NCI-H1048 (cell line): ENCODE measurements at places on chromosomes 7 and 10.

GRCh38 chr7:43637114-43637806 lies 54.4 kb downstream of the STK17A start:
- DNase-seq, result no peak

DNA sequence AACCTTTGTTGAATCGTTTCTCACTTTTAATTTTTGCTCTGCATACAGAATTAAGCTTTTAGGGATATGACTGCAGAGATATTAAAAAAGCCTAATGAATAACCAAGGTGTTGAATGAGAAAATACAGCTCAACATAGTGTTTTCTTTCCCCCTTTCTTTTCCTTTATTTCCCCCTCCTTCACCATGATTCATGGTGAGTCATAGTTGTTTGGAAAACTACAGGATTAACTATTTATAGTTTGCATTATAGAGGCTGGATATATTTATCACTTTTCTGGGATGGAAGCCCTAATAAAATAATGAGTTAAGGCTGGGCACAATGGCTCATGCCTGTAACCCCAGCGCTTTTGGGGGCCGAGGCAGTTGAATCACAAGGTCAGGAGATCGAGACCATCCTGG lies 115.0 kb downstream of the DNAJB9 start:
- DNase-seq, result no peak

DNA sequence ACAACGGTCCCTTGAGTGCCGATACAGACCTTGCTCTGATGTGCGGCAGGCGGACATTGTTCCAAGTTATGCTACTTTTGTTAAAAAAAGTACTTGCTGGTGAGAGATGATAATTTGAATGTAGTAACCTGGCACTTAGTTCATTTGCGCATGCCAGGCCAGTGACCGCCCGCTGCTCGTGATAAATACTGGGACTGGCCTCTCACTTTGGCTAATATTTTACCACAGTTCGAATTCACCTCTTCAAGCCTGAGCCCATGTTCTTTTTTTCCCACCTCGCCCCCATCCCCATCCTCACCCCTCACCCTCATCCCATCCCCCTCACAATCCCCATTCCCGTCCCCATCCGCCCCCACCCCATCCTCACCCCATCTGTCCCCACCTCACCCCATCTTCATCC lies 126.4 kb downstream of the DNAJB6 start:
- no peak for DNase-seq

GRCh38 chr7:16318989-16319915 lies 102.1 kb downstream of the CRPPA start:
- DNase-seq, result no peak

GRCh38 chr7:39926111-39926510 lies 23.9 kb upstream of the CDK13 start:
- no peak for DNase-seq

GRCh38 chr7:98974906-98975816 lies 96.8 kb downstream of the TRRAP start:
- no peak for DNase-seq

DNA sequence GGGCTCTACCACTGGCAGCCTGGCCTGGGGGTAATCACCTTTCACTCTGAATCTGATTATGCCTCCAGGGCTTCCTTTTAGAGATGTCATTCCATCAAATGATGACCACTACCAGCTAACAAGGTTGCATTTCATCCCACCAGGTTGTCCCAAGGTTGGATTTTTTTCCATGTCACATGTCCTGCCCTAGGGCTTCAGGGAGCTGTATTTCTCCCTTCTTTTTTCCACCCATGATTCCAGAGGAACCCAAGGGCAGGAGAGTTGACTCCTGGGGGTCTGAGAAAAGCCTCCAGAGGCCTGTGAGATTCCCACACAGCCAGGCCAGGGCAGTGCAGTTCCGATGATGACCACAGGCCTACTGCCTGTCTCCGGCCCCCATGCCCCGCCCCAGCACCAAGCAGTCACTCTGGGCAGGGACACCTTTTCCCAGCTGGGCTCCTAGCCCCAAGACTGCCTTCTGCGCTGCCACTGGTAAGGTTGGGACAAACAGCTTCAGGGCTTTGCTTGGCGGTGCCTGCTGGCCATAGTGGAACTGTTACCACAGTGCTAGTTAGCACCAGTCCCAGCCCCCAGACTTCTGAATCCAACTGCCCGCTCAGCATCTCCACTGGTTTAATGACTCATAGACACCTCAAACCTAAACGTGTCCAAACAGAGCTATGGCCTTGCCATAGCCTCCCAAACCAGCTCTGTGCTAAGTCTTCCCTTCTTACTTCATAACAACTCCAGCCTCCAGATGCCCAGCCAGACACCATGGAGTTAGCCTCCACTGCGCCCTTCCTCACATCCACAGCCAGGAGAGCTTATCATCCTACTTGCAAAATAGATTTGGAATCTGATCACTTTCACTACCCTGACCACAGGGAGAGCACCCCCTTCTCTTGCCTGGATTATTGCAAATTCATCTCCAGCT lies 133.7 kb downstream of the ARHGAP22 start:
- DNase-seq, result no peak

GRCh38 chr10:97020452-97021400 lies 165.0 kb downstream of the SLIT1 start:
- DNase-seq, result no peak

GRCh38 chr10:32333849-32334248 lies 13.1 kb downstream of the EPC1 start:
- no peak for DNase-seq

GRCh38 chr7:156177422-156178055 lies 365.3 kb upstream of the SHH start:
- DNase-seq, result no peak

DNA sequence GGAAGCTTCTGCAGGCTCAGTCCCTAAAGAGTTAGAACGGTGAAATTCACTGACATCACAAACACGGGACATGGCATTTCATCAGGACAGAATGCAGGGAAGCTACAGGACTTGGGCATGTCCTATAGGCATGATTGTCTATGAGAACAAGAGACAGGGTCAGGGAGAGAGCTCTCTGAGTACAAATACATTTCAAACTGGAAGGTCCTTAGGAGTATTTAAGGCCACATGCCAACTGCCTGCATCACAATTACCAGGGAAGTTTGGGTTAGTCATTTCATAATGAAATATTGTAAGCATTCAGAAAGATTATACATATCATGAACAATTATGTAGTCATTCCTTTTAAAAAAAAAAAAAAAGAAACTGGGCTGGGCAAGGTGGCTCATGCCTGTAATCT lies 71.3 kb downstream of the CREB3L2 start:
- DNase-seq, result no peak

GRCh38 chr7:98281757-98282606 lies 496 bp downstream of the BRI3 start:
- no peak for DNase-seq

DNA sequence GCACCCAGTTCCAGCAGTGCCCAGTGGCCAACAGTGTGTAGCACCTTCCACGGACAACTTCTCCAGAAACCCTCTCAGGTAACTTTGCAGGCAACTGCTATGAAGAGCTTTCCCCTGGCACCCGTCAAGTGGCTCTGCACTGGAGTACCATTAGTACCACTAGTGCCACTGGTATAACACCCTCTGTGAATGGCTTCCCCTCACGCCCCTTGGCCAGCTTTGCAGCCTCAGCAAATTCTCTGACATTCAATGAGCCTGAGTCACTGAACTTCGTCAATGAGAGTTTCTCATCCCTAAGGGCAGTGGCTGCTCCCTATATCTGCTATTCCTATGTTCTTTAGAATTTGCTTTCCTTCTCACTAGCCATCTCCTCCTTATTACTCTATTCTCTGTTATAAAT lies 7.6 kb upstream of the HERPUD2 start:
- no peak for DNase-seq

- DNase-seq, result no peak
Measured at GRCh38 chr7:35721288-35721687, 26.4 kb upstream of the HERPUD2 start.

DNA sequence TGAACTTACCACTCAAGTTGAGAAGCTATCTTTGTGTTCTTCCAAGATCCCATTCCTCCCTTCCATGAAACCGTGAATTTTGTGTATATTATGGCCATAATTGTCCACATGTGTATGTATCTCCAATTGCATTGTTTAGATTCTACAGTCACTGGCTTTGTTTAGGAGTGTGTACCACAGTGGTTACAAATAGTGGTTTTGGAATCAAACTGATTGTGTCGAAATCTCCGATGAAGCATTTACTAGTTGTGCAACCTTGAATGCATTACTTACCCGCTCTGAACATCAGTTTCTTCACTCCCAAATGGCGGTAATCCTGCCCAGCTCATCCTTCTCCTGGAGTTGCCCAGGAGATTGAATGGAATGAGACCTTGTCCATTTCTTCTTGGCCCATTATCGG lies 145.0 kb upstream of the ZNF32 start:
- DNase-seq, result no peak

- DNase-seq, result no peak
Measured at GRCh38 chr7:106021151-106022067, 58.3 kb downstream of the CDHR3 start.

GRCh38 chr10:113093188-113094113 lies 143.4 kb downstream of the TCF7L2 start:
- no peak for DNase-seq

DNA sequence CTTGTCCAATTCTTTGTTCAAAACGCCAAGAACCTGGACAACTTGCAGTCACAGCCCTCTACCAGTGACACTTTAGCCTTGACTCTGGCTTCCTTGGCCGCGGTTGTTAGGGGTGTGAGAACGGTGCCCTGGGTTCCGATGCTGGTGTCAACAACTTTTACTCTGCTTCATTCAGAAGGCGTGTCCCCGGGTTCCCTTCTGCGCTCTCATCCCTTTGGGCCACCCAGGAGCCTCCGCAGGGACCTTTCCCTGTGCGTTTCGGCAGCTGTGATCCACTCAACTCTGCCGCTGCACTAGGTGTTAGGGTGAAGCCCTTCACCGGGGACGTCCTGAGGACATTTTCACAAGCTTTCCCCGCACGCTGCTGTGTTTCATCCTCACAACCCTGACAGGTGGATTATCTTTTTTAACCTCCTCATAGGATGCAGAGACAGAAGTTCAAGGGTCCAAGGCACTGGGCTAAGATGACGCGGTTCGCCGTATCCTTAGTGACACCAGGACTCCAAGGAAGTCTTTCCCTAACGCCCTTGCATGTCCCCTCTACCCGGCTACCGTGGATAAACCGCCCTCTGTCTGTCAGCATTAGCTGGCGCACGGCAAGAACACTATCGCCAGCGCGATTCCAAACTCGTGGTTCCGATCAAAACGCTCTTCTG lies 133.5 kb upstream of the SHH start:
- DNase-seq, result no peak

- no peak for DNase-seq
Measured at GRCh38 chr10:5196702-5197113, at the start of gene AKR1C4. AKR1C4 (plus strand) TSS chr10:5196837; CDS start chr10:5196868, 31 bp downstream.

GRCh38 chr7:54629771-54630170 lies 87.6 kb downstream of the VSTM2A start:
- no peak for DNase-seq

DNA sequence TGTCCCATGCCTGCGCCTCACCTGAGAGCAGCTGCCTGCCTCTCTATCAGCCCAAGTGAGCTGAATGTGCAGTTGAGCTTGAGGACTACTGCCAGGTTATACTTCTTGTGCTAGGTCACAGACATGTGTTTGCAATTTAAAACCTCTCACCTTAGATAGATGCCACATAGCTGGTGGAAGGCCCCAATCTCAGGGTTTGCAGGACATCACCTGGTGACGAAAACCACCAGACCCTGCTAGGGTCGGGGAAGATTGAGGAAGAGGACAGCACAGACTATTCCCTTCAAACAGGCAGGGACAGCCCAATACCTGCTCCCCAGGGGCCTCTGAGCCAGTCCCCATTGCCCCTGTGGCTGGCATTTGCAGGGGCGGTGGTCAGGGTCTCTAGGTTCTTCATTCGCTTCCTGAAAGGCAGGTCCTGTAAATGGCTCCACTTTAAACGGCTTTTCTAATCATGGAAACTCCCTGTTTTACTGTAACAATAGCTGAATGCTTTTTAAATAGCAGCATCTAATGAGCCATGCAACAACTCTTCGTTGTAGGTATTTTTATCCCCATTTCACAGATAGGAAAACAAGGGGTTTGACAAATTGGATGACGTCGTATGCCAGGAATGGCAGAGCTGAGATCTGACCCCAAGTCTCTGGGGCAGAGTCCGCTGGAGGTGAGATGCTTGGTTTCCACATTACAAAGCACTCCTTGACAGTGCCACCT lies 80.1 kb downstream of the EMX2 start:
- no peak for DNase-seq

GRCh38 chr10:97858001-97858439 lies 8.4 kb downstream of the GOLGA7B start:
- DNase-seq, result no peak

DNA sequence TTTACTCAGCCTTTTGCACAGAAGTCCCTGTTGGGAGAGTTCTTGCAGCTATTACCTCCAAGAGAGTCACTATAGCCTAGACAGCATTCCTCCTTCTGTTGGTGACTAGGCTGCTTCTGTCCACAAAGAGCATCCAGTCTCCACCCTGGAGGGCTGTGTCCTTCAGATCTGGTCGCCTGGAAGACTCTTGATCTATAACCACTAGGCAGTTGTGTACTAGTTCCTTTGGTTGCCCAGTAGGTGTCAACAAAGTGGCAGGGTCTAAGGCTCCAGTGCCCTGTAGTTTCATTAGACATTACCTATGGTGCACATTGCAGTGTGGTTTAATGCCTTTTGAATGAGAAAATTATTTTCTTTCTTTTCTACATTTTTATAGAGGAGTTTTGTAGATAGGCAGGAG lies 11.3 kb upstream of the AKR1C2 start:
- no peak for DNase-seq

GRCh38 chr10:68756766-68757165 lies 35.7 kb downstream of the CCAR1 start:
- no peak for DNase-seq
